LNCaP clone FGC (cell line): ENCODE measurements at places on chromosomes 13 and 19.
A peak's percentile ranks its signal among the peaks of the same experiment; 100 is the strongest.

GRCh38 chr13:25980255-25980654, 71.6 kb downstream of the SHISA2 start:
- DNase-seq: peak; percentile 19

DNA sequence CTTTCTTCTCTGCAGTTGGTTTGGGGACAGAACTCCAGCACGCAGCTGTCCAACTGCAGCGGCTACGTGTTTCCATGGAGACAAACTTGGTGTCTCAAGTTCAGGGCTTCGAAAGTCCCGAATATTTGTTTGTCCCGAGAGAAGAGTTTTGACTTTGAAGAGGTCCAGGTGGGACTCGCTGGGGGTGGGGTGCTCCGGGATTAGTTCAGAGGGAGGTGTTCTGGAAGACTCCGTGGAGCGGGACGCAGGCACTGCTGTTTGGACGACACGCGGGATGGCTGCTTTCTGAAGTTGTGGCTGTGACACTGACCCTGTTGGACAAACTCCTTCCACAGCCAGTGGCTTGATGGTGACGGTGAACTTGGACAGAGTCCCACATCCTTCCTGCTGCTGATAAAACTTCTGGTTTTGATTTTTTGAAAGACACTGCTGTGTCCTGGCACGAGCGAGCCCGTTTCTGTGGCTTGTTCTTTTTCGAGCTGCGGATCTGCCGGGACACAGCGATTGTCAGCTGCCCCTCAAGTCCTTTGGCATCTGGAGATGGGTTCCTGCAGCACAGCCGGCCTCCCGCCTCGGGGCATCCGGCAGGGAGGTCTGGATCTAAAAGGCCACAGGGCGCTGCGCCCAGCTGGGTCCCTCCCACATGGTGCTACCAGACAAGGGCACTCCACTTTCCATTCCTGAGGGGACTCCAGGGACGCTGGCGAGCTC, 15.9 kb upstream of the RANBP3 start:
- DNase-seq: no peak

GRCh38 chr19:5977222-5977784, 637 bp downstream of the RANBP3 start:
- DNase-seq: no peak

- DNase-seq: no peak
These were observed 16.0 kb downstream of the ALOX5AP start for GRCh38 chr13:30751183-30751933.

DNA sequence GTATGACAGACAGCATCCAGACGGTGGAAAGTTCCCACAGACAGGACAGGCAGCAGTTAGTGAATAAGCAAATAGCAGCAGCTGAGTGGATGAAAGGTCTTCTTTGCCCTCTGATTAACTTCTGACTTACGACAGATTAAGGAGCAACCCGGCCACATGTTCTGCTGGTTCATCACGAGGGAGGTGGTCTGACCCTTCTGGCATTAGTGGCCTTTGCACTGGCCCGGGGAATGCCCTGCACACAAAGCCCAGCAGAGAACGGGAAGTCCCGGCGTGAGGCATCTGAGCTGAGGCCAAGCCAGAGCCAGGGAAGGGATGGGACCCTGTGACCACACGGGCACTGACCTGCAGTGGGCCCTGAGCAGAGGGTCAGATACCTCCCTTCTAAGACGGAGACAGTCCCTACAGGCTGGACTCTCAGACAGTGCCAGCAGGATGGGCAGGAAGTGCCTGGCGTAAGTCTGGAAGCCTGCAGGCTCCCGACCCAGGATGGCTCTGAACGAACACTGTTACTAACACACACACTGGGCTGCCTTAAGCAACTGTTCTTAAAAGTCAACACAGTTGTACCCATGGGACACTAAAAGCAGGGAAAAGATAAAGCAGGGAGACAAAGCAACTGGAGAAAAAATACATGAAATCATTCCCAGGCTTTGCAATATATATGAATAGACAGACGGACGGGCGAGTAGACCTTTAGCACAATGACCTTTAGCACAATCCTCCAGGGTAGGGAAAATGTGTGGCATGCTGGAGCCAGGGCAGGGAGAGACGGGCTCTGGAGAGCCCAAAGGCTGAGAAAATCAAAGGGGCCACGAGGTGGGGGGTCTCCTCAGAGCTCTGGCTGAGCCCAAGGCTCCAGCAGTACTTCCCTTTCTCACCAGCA, 6.3 kb downstream of the C19orf12 start:
- DNase-seq: no peak

- no peak for DNase-seq
These were observed 1.3 kb downstream of the CCDC8 start for GRCh38 chr19:46411925-46412649.

DNA sequence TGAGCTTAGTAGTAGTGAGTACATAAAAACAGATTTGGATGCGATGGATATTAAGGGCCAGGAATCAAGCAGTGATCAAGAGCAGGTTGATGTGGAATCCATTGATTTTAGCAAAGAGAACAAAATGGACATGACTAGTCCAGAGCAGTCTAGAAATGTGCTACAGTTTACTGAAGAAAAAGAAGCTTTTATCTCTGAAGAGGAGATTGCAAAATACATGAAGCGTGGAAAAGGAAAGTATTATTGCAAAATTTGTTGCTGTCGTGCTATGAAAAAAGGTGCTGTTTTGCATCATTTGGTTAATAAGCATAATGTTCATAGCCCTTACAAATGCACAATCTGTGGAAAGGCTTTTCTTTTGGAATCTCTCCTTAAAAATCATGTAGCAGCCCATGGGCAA, 11.4 kb downstream of the CHAMP1 start:
- DNase-seq: no peak

DNA sequence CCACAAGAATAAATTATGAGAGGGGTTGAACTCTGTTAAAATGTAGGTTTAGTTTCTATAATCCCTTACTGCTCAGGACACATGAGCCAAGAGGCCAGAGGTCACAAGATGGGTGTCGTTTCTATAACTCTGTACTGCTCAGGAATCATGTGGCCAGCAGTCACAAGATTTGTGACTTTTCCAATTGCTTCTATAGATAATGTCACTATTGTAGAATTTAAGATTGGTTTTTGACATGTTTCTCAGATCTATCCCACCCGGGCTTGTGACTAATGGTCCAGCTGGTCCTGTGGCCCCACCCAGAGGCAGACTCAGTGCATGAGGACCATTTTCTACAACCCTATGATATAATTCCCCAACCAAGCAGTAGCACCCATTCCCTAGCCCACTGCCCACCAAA, 662.0 kb upstream of the KLF12 start:
- DNase-seq: no peak

- no peak for DNase-seq
These were observed 6.4 kb downstream of the DOHH start for GRCh38 chr19:3494051-3494450.

DNA sequence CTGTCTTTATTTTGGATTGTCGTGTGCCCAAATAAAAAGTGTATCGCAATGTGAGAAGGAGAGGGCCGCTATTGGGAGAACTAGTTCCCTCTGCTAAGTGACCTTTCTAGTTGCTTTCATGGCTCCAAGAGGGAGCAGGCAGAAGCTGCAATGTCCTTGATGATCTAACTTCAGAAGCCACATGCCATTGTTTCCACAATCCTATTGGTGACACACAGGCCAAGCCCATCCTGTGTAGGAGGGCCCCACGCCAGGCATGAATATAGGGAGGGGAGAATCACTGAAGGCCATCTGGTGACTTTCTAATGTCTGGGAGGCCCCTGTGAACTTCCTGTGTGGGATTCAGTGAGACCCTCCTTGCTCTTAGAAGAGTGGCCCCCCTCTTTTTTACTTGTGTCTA, 47.8 kb upstream of the KPNA3 start:
- DNase-seq: no peak

DNA sequence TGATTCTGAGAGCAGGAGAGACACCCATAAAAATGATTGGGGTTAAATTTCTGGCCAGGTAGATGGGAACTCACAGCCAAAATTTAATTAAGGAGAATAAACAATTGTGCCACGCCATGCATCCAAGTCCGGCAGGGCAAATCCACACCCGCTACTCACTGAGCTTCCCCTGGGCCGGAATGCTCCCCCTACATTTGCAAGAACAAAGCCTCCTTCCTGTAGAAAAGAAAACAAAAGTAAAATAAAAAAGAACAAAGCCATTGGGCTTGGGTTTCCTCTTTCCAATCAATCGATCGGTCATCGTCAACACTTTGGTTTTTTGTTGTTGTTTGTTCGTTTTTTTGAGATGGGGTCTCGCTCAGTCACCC, 30.2 kb upstream of the TFDP1 start:
- no peak for DNase-seq

DNA sequence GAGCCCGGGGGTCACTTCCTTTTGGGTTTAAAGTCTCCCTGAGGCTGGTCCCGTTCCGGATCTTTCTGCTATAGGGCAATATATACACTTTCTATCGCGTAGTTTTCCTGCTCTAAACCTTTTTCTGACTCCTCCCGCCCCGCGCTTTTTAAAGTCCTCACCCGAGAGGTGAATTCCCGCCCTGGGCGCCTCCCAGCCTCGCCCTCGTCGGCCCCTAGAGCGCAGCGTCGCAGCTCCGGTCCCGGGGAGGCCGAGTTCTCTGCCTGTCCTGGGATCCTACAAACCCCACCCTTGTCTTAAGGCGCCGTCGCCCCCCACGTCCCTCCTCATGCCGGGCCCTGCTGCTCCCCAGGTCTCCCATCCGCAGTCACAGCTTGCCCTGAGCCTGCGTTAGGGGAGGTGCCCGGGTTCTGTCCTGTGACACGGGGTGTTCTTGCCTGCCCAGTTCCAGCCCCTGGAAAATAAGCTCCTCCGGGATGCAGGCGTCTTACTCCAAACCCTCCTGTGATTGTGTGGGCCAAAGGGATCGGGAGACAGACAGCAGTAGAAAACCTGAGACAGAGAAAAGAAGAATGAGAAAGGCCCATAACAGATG, 491 bp downstream of the ZNF525 start:
- no peak for DNase-seq

DNA sequence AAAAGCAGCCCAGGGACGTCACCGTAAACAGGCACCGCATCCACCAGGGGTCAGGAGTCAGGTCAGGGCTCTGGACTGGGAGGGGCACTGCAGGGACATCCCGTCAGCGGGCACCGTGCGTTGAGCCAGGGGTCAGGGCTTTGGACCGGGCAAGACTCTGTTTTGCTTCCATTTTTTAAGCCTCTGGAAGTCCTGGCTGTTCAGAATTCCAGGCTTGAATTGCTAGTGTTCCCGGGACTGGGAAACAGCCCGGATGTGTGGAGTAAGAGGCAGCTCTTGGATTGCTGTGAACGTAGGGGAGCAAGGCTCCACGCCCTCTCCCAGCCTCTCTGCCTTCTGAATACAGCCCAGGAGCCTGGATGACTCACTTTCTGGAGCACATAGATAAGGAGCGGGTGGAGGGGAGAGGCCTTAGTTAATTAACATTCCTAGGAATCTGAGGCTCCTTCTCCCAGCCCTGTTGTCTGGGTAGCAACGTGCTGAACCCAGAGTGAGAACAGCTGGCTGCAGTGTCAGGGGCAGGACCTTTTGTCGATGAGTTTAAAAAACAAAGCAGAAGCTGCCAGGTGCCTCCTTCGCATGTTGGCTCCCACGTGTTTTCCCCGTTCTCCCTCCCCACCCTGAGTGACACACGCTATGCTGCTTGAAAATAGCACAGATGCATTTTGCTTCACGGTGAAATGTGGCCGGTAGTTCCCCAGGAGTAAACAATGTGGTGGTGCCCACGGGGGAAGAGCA, 21.9 kb downstream of the ATP11A start:
- no peak for DNase-seq

DNA sequence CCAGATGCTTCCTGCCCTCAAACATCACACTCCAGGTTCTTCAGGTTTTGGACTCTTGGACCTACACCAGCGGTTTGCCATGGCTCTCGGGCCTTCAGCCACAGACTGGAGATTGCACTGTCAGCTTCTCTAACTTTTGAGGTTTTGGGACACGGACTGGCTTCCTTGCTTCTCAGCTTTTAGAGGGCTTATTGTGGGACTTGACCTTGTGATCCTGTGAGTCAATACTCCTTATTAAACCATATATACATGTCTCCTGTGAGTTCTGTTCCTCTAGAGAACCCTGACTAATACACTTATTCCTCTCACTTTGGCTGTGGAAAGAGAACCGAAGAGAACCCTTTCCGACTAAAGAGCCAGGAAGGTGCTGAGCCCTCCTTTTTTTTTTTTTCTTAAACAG, 53.6 kb downstream of the LMO7 start:
- no peak for DNase-seq

- DNase-seq: no peak
These were observed at the start of gene CEACAM18 for GRCh38 chr19:51478381-51479234. Gene CEACAM18 (plus strand): TSS chr19:51478539.

DNA sequence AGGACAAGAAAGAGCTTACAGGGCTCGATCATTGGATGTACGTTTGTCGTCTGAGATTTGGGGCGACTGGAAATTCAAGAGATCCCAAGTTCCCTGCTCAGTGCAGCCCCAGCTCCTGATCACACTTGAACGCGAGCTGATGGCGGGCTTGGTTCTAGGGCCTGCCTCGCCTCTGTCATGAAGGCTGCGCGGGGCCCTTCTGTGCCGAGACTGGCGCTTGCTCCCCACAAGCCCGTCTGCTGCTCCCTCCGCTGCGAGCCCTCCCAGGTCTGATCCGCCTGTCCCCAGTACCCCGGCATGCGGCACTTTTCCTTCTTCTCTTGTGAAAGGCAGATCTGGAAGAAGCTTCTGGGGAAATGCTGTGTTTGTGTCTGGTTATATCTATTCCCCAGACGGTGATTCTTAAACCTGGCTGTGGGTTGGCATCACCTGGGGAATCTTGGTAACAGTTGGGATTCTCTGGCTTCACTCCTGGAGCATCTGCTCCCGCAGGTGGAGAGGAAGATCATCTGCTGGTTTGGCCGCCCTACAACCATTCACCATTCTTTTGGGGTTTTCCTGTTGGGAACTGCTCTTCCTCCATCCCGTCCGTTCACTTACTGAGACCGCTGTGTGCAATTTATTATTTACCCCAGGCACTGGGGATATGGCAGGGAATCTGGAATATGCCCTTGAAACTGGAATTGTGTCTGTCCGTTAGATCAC, 43.6 kb downstream of the SIPA1L3 start:
- DNase-seq: no peak

DNA sequence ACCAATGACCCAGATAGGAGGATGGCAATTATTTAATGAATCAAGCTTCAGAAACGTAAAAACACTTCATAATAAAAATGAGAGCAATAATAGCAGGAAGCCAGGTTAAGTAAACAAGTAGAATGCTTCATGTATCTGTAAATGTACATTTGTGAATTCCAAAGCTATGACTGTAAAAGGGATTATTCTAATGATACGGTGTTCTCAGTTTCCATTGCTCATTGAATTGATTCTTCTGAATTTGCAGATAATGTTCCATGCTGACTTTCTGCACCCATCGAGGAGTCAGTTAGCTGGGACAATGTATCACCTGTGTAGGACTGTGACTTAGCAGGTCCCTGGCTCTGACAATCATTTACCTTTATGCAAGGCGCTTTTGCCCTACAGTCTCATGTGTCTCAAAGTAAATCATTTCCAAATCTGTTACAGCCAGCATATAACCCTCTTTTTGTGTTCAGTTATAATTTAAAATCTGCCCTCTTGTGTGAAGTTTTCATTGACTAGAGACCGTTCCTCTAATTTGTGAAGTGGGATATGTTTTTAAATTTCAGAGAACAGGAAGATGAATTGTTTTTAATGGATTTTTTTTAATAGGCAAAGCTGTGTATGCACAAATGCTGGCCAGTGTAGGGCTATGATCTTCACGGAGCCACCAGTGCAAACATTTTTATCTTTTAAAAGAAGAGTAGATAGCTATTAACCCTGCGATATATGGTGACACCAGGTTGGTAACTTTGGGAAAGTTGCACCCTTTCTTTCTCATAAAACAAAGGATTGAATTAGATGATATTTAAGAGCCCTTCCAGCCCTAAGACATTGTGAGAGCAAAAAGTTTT, 267.1 kb downstream of the KLF5 start:
- no peak for DNase-seq
